ENCODE measurements at places on chromosomes 7 and 10.

DNA sequence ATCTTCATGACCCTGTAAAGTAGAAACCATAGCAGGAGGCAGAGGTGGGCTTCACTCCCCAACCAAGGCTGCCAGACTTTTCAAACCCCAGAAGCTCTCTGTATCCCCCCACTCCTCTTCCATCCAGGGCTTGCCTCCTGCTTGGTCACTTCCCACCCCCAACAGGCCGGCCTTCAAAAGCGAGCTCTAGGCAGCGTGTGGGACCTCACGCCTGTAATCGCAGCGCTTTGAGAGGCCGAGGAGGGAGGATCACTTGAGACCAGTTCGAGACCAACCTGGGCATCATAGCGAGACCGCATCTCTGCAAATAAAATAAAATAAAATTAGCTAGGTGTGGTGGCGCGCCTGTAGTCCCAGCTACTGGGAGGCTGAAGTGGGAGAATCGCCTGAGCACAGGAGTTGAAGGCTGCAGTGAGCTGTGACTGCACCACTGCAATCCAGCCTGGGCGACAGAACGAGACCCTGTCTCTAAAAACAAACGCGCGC lies 743 bp upstream of the POR start:
- DNase-seq, result no peak

DNA sequence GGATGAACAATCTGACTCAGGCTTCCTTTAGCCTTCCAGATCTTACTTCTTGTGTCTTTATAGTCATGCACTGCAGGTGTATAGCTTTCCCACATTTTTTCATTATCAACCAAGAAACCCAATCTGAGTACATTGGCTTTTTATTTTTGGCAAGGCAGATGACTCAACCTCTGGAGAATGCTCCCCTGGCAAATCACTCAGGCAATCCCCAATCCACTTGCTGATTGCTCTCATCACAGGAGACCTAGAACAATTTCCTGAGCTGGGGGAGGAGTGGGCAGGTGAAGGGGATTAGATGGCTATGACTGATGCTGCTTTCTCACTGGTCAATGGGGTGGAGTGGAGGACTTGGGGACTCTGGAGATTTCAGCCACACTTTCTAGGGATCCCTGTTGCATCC lies 134.4 kb downstream of the SLC16A9 start:
- DNase-seq, result no peak

- peak; percentile 68 for DNase-seq
These were observed 137.3 kb downstream of the ANLN start for GRCh38 chr7:36526863-36527548.

- DNase-seq, result no peak
These were observed 42.5 kb upstream of the AHR start for GRCh38 chr7:17255926-17256325.

DNA sequence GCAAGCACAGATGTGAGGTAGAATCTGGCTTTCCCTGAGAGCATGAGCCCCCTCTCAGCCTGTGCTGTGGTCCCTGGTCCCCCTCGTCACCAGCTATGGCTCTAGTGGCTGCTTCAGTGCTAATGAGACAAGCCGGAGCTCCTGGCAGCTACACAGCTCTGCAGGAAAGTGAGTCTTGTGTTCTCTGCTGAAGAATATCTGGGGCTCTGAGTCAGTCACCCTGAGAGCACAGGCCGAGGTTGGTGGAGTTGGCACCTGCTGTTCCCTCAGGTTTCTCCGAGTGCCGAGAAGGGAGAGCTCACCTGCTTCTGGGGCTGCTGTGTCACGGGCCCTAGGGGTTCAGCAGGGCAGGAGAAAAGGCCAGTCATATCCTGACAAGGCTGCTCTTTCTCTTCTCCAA lies 37.2 kb upstream of the GJD4 start:
- DNase-seq, result no peak

DNA sequence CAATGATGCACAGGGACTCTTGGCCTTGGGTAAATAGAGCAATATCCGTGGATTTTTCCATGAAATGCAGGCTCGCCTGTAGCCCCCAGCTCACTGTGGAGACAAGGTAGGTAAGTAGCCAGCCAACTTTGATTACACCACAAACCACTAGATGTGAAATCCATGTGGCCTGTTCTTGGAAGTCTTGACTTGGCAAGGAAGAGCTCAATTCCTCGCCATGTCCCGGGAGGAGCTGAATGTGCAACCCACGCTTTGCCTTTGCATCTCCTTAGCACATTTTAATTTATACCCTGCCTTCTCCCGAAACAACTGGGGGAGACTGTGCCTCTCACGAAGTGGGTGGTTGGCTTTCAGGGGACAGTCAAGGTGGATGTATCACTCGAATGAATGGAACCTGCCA lies 347.7 kb upstream of the MKI67 start:
- DNase-seq, result no peak

DNA sequence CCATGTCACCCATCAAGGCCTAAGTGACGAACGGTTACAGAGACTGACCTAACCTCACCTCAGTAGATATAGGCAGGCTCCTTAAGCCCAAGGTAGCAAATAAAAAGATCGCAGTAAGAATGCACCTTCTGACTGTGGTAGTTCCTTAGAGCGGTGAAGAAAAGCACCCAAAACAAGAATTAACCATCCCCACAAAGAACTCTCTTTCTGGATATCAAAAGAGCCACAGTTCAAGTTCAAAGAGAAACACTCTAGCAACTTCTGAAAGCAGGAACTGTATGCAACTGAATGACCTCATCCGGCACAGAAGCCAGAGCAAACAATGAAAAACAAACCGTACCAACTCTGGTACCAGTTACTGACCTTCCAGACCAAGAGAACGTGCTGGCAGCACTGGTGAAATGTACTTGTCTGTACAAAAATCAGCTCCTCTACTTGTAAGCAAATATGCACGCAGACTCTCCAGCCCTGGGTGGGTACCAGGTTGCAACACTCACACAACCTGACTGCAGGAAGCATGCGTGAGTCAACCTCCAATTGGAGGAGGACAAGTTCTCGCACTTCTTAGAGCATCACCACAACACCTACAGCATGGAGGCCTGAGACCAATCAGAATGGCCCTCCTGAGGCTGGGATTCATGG lies 202.7 kb downstream of the FAM107B start:
- DNase-seq, result no peak

DNA sequence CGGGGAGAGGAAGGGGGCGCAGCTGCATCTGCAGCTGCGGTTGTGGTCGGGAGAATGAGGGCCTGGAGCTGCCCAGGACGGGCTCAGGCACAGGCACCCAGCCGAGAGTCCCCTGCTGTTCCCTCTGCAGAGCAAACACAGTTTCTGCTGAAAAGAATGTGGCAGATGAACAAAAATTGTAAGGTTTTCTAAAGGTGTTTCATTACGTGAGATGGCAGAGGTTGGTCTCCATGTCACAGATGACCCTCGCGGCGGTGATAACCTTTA lies 456.2 kb downstream of the DNAJB6 start:
- DNase-seq, result no peak

- no peak for DNase-seq
These were observed 188.0 kb downstream of the PDE1C start for GRCh38 chr7:31882187-31882586.

- no peak for DNase-seq
These were observed 505.3 kb downstream of the SORCS3 start for GRCh38 chr10:105146436-105146835.

DNA sequence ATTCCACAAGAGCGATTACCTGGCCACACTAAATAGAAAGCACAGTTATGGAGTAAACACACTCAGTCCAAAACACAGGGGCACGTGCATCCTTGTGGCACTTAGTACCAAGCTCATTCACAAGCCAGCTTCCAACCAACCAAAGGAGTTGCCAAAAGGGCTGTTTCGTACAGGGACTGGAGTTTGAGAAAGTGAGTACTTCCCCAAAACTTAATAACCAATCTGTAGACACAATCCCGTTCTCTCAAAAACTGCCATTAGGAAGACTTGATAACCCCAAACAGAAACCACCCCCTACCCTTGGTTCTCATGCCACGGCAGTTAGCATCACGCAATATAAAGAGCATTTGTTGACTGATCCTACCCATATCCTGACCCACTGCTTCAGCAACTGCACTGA lies 166.2 kb upstream of the ASAH2 start:
- DNase-seq, result peak; percentile 15

DNA sequence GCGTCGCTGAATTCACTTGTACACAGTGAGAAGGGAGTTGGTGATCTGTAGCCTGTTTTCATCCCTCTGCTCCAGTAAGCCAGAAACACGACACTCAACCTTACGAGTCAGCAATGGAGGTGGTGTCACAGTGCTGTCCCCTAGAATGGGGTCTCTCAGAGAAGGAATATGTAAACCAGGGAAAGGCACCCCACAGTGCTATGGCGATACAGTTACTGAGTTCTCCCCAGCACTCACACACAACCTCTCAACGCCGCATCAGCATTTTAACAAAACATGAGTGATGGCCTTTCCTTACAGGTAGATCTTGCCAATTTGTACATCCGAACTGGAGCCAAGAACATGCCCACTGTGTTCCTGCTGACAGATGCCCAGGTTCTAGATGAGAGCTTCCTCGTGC lies 196.3 kb downstream of the CDCA7L start:
- no peak for DNase-seq

GRCh38 chr7:24732646-24733413 lies 24.4 kb downstream of the GSDME start:
- peak; percentile 11 for DNase-seq

DNA sequence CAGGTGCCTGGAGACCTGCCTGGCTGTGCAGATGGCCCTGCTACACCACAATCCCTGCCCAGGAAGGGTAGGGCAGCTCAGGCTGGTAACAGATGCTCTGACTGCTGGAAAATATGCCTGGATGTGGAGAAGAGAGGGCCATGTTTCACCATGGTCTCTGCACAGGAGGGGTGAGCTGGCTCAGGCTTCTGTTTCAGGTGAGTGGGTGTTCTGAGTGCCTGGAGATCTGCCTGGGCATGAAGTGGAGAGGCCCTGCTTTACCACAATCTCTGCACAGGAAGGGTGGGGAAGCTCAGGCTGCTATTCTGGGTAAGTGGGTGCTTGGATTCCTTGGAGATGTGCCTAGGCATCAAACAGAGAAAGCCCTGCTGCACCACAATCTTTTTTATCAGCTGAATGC lies 350.1 kb downstream of the KIF20B start:
- DNase-seq, result no peak

- DNase-seq, result no peak
These were observed 480.6 kb downstream of the SDK1 start for GRCh38 chr7:3781607-3782006.

DNA sequence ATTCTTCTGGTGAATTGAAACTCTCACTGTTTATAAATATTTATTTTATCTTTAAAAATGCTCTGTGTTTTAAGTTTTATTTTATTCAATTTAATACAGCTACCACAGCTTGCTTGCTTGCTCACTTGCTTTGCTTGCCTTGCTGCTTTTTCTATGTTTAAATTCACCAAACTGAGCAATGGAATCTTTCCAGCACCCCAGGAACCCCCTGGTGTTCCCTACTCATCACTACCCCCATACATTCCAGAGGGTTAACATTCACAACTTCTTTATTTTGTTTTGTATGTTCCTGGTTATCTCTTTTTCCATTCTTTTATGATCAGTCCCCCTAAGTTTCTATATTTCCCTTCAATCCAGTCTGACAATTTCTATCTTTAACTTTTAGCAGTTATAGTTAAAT lies 166.5 kb upstream of the COL1A2 start:
- no peak for DNase-seq

DNA sequence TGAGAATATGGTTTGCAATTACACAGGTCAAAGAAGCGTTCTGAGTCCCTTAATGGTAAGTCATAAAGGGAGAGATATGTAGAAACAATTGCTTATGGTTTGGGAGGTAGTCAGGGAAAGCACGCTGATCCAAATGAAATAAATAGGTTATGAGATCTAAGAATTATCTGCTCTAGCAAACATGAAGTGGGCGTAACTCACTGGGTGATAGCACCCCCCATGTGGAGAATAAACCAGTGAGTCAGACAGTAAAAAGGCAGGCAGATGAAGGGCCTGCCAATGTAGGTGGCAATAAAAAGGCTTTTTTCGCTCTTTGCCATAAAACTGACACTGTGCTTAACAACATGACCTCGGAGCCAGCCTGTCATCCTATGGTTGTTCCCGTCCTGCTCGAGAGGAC lies 306.9 kb downstream of the GLRX3 start:
- no peak for DNase-seq

DNA sequence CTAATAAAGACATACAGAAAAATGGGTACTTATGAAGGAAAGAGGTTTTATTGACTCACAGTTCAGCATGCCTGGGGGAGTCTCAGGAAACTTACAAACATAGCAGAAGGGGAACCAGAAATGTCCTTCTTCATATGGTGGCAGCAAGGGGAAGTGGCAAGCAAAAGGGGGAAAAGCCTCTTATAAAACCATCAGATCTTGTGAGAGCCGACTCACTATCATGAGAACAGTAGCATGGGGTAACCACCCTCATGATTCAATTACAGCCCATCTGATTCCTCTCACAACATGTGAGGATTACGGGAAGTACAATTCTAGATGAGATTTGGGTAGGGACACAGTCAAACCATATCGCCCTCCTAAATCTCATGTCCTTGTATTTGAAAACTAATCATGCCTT lies 1305.4 kb upstream of the SORCS1 start:
- no peak for DNase-seq

- peak; percentile 26 for DNase-seq
These were observed 16.7 kb downstream of the DLG5 start for GRCh38 chr10:77909749-77910375.

DNA sequence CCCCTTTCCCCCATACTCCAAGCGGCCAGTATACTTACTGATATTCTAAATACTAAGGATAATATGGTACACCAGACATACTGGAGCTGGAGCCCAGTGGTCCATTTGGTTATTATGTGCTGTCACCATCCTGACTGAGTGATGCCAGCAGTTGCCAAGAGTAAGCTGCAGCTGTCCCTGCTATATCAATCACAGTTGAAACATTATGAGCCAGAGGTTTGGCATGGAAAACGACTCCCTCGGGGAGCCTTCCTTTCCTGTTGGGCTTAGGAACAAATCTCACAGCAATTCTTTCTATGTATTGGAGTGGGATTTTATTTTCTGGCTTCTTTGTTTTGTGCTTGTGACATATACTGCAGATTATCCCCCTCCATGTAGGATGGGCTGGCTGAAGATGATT lies 32.6 kb downstream of the STRIP2 start:
- no peak for DNase-seq

DNA sequence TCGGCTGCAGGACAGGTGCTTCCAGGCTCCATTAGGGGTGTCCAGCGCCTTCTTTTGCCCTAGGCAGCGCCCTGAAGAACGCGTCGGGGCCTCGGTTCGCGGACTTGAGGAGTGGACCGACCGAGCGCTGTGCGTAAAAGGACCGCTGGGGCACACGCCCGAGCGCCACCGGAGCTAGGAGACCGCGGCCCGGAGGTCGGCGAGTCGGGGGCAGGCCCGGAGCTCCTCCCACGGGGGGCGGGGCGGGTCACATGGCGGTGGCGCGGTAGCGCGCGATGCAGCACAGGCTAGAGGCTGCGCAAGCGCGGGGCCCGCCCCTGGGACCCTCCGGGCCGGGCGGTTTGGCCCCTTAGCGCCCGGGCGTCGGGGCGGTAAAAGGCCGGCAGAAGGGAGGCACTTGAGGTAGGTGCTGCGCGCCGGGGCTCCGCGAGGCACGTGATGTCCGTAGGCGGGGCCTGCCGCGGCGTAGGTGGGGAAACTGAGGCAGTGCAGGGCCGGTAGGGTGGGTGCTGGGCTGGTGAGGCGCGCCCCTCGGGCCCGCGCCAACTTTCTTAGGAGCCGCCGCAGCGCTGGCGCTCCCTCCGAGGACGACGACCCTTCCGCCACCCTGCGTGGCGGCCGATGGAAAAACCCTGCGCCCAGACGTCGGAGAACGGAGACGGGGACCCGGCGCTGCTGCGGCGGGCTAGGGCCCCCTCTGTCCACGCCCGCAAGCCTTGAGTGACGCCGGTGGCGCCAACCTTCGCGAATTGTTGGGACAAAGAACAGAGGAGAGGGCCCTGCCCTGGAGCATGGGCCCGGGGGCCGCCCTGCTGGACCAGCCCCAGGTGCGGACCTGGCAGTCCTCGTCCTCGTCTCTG lies at the start of gene PRXL2A:
Gene PRXL2A, plus strand, starts transcription at position 310 of the 860 bp plus-strand sequence. CDS start 11,917 bp downstream, outside the sequence.
- DNase-seq, result peak; percentile 83

Data from RKO (cell line).